ENCODE measurements at places on chromosomes 4 and X.

GRCh38 chr4:7679406-7680040 is 244.8 kb upstream of the PSAPL1 start:
- no peak for DNase-seq

DNA sequence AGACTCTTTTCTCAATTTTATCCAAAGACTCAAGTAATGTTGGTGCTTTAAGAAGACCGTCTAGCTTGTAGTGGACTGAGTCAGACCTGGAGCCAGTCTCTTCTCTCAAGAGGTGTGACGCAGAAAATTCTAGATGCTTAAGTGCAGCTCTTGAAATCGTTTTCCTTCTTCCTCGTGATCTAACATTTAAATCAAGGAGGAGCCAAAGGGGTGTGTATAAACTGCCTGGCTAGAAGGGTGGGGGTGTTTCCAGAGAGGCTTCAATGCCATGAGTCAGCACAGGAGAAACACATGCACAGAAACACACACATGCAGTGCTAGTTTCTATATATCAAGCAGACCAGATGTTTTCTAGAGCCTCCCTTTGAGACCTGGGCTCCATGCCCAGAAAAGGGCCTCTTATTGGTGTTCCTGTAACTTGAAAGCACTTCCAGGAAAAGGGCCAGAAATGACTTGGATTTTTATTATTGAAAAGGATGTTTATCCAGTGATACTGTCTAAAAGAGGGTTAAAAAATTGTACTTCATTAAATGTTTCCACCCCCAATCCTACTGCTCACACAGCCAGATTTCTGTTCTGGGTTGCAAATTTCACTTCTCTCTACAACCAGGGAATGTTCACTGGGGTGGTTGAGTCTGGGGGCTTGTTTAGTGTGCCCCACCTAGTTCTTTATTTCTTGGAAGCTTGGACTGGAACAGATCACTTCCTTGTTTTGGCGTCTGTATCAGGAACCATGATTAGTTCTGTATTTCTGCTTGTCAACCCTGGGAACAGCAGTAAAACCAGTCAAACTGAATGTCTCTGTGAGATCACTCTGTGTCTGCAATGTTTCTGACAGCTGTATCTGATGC is at the start of gene CLIC2:
CLIC2 (minus strand) TSS at position 129 of the 851 bp plus-strand sequence. CDS start 187 bp downstream, outside the sequence.
- no peak for DNase-seq

- no peak for DNase-seq
Observed at GRCh38 chrX:109782994-109783700, 50.1 kb upstream of the ACSL4 start.

DNA sequence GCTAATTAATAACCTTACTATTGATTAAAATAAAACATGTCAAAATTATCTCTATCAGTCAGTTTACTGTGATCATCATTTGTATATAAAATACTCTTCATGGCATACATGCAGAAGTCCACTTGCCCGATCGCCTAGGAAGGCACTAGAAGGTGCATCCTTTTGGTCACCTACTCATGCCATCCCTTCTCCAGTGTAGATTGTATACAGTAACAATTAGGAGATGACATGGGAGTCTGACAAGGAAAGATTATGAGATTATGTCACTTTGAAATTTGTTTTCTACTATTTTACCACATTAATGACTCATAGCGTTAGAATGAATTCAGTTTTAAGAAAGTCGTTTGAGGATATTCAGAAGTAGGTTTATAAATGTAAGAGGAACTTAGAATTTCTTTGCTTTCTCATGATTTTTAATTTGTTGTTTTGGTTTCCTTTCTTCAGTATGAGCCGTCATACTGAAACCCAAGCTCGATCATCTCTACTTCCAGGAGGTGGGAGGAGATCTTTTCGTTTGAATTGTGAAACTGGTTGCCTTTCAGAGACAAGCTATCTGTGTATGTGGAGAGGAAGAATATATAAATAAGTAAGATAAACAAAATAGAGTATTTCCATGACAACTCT is 51.1 kb upstream of the UNC5C start:
- DNase-seq: no peak

DNA sequence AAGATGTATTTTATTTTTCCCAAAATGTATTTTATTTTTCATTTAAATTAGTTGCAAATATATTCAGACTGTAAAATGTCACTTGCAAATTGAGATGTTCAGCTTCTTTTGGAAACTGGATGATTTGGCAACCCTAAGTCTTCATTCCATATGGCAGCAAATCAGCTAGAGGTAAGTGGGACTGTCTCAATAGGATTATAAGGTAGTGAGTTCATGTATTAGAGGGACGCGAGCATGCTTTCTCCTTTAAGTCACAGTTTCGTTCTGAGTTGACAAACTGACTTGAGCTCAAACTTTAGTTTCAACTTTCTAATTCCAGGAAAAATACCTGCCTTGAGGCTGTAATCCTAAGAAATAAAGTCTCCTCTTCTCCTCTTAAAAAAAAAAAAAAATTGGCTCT is 44.2 kb upstream of the TMEM131L start:
- DNase-seq: no peak

DNA sequence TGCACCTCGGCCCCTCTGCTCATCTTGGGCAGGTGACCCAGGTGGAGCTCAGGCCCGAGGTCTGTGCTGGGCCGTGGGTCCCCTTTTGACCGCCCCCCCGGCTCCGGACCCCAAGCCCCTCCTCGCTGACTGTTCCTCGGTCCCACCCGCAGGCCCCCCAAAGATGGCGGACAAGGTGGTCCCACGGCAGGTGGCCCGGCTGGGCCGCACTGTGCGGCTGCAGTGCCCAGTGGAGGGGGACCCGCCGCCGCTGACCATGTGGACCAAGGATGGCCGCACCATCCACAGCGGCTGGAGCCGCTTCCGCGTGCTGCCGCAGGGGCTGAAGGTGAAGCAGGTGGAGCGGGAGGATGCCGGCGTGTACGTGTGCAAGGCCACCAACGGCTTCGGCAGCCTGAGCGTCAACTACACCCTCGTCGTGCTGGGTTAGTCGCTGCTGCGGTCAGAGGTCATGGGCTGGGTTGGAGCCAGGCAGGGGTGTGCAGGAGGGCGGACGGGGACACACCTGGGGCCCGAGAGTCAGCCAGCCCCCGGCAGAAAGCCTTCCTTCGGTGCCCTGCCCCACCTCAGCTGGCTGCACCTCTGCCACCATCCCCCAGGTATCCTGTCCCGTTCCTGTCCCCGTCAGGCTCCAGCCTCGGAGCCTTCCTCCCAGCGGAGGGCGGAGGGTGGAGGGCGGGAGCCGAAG is 10.8 kb downstream of the FGFRL1 start:
- DNase-seq: no peak

DNA sequence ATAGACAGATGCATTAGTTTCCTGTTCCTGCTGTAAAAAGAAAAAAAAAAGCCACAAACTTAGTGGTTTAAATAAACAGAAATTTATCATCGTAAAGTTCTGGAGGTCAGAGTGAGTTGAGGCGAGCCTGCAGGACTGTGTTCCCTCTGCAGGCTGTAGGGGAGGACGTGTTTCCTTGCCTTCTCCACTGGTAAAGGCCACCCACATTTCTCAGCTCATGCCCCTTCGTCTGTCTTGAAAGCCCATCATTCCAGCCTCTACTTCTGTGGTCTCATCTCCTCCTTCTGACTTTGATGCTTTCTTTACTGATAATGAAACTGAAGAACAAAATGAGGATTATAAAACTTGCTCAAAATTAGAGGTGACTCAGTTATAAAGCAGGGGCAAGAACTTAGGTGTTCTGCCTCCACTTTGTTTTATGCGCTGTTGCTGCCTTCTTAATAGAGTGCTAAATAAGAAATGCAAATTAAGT is 143.0 kb downstream of the STIM2 start:
- no peak for DNase-seq

DNA sequence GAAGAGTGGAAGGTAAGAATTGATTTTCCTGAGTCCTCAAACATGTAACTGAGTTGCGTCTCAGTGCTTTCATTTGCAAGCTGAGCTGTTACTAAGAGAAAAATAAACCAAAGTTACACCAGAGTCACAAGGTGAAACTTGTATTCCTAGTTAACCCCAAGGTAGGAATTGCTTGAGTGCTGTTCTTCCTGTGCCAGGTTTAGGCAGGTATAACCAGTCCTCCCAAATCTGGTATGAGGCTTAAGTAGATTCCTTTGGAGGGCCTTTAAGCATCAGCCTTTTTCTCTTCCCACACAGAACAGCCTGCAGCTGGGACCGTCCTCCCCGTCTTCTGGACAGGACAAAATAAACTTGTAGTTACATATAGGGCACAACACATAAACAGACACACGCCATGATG is 2.3 kb upstream of the BTC start:
- DNase-seq: no peak

DNA sequence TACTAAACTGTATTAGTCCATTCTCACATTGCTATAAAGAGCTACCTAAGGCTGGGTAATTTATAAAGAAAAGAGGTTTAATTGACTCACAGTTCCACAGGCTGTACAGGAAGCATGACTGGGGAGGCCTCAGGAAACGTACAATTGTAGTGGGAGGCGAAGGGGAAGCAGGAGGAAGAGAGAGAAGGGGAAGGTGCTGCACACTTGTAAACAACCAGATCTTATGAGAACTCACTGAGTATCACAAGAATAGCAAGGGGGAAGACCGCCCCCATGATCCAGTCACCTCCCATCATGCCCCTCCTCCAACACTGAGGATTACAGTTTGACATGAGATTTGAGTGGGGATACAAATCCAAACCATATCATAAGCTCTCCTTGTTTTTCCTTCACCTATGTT is 40.9 kb downstream of the RPA4 start:
- DNase-seq: no peak

- no peak for DNase-seq
Observed at GRCh38 chr4:22052076-22052475, 103.5 kb upstream of the KCNIP4 start.

GRCh38 chr4:80340036-80340435 is 4.5 kb downstream of the CFAP299 start:
- DNase-seq: no peak

DNA sequence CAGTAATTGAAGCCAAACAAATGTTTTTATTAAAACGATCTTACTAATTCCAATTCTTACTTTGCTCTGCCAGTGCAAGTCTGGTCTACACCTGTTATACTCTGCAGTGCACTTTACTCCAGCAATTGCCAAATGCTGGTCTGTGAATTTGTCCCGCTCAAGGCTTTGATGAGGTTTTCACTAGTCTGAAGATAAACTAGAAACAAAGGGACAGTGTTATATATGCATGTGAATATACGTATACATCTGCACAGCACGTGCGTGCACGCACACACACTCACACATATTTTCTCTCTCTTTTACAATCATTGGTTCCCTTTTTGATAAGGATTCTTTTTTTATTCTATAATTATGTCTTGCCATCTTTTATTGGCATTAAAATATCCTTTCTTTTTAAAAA is 88.5 kb upstream of the LCORL start:
- no peak for DNase-seq

- DNase-seq: no peak
Observed at GRCh38 chr4:122912810-122913575, 9.4 kb downstream of the NUDT6 start.

- no peak for DNase-seq
Observed at GRCh38 chr4:55125763-55126541, 557 bp upstream of the KDR start.

DNA sequence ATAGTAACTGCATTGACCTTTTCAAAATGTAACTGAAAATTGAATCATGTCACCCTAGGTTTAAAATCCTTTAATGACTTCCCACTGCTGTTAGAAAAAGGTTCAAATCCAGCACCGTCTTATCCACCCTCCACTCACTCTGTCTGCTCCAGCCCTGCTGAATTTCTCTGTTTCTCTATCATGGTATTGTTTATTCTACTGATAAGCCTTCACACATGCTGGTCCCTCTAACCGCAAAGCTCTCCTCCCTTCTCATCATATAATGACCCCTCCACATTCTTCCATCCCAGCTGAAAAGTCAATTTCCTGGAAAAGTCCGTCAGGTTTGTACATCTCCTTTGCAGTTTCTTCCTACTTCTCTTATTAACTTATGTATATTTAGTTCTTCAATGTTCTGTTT is 389.2 kb upstream of the F9 start:
- DNase-seq: no peak

GRCh38 chr4:164212134-164212533 is 541.8 kb upstream of the SMIM31 start:
- DNase-seq: no peak

DNA sequence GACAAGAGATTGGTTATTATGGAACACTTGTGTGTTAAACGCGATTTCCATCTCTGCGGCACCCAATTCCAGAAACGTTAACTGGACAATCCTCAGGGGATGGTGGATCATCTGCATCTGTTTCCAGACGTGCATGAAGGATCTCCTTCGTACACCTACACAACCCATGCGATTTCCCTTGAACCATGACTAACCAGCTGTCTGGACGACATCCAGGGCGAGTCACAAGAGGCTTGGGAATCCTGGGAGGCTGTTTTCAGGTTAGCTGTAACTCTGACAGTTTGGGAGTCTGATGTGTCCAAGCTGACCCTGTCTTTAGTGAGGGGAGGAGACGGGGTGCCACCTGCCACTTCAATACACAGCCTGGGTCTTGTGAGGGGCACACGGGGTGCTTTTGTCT is 84.5 kb downstream of the GATB start:
- no peak for DNase-seq

DNA sequence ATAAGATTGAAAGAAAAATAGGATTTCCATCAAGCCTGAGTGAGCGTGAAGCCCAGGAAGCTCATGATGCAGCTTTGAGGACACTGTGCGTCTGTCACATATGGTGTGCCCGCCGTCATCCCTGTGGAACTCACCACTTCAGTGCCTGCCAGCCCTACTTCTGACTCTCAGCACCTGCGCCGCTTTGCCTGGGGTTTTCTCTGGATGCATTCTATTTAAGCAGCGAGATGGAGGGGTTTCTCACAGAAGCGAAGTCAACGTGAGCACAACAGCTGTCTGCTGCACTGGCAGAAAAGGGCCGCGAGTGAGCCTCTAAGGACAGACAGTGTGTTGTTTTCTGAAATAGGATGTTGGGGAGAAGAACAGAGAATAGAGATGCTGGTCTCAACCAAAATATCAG is 6.2 kb upstream of the TMEM128 start:
- DNase-seq: no peak

DNA sequence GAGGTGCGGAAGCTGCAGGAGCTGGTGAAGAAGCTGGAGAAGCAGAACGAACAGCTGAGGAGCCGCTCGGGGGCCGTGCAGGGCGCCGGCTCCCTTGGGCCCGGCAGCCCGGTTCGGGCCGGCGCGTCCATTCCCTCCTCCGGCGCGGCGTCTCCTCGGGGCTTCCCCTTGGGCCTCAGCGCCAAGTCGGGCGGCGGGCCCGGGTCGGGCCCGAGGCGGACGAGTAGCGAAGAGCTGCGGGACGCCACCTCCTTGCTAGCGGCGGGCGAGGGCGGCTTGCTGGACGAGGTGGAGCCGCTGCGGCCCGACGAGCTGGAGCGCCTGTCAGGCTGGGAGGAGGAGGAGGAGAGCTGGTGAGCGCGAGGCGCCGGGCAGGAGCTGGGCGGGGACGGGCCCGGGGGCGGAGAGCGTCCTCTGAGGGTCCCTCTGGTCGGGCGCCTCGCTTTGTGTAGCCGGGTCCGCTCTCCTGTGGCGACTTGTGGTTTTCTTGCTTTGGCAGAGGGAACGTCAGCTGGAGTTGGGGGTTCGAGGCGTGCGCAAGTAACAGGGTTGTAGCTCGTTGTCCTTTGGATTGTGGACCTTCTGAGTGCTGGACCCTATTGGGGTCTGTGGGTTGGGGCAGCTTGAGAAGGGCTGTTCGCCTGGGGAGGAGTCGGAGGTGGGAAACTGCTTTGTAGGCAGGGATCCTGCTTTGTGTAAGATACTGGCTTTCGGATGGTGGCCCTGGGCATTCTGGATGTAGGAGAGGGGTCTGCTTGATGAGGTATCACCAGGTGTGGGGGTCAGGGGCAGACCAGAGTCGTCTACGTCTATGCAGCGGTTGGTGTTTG is 662 bp downstream of the SLAIN2 start:
- no peak for DNase-seq

- no peak for DNase-seq
Observed at GRCh38 chr4:119205690-119206089, 6.8 kb upstream of the USP53 start.

All from central memory CD8-positive, alpha-beta T cell (primary cell).